ENCODE measurements at places on chromosomes 4 and X.

- no peak for DNase-seq
Observed at GRCh38 chr4:172850838-172851237, 317.8 kb upstream of the GALNT7 start.

DNA sequence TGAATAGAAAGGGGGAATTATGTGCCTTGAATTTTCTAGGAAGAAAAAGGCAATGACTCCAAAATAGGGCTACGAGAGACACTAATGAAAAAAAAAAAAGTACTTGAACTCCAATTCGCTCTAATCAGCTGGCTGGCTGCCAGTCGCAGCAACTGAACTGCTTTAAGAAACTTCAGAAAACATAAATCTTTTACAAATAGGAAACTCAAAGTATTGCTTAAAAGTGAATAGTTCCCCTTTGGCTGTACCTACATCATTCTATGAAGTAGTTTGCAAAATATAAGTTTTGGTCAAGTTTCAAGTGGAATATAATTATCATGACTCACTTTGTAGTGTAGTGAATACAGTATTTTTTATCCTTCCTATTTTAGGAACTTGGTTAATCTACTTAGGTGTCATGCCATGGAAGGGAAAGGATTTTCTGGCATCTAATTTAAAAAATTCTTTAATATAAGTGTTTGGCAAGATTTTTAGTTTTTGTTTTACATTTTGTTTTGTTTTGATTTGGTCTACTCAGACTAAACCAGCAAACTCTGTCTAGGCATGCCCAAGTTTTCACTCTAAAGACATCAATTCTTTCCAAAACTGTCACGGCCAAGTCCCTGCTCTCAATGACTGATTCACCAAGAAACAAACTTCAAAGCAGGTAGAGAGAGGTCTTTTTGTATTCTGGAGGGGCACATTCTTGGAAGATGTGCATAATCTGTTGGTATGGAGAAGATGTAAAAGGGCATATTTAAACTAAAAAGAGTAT, 382.4 kb upstream of the GALNT7 start:
- DNase-seq: no peak

GRCh38 chr4:157514711-157515110, 294.2 kb downstream of the GRIA2 start:
- no peak for DNase-seq

- peak; percentile 25 for DNase-seq
Observed at GRCh38 chr4:156983366-156983765, 11.8 kb upstream of the PDGFC start.

GRCh38 chr4:142203505-142203904, 567.1 kb downstream of the IL15 start:
- DNase-seq: no peak

DNA sequence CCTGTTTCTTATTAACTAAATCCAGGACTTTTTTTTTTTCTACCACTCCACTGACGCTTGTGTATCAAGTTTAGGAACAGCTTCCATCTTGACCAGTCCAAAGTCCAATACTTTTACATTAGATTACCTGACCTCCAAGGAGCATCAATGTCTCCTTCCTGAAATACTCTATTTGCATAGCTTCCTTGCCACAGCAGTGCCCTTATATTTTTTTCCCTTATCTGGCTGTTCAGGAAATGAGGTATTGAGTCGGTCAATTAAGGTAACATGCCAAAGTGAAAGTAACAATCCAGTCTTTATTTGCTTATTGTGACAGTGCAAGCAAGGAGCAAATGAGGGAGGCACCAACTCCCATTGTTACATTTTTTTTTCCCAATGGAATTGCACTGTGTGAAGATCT, 730.8 kb upstream of the NDST4 start:
- no peak for DNase-seq

- no peak for DNase-seq
Observed at GRCh38 chrX:21379991-21380390, 5.8 kb downstream of the CNKSR2 start.

DNA sequence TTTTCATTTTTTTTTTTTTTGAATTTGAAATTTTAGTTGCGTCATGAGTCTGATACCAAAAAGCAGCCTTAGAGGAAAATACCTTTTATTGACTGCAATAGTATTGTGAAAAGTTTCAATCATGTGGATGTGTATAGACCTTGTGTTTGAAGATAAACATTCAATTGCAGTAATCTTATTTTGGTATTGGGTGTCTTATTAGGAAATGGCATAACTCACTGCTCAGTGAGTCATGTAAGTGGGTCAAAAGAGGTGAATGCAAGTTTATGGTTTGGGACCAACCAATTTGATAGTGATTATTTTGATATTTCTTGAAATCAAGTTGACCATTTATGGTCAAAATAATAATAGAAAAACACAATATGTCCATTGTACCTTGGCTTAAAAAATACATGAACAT, 627.8 kb upstream of the SLIT2 start:
- no peak for DNase-seq

DNA sequence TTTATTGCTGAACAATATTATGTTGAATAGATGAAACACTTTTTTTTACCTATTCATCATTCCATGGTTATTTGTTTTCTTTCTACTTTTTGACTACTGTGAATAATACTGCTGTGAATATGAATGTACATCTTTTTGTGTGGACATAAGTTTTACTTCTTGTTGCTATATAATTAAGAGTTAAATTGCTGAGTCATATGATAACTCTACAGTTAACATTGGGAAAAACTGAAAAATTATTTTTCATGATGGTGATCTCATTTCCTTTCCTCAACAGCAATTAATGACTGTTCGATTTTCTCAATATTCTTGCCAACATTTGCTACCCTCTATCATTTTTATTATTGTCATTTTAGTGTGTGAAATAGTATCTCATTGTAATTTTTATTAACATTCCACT, 106.9 kb upstream of the TECRL start:
- DNase-seq: no peak

- DNase-seq: no peak
Observed at GRCh38 chrX:154059729-154060245, 37.7 kb downstream of the MECP2 start.

- DNase-seq: no peak
Observed at GRCh38 chr4:41448934-41449333, 89.0 kb upstream of the LIMCH1 start.

DNA sequence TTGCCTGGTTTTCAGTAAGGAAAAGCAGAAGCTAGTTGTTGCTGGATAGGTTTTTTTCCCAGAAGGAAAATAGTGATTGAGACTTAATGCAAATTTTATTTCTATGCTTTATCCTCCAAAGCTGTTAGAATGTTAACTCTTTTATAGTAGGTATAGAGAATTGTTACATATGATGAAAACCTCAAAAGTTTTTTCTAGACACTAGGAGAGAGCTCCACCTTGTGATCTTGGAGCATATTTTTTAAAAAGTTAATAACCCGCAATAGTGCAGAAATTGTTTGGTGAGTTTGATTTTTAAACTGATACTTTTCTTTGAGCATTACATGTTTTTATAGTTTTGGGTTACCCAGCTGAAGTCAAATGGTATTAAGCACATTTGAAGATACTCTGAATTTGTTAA, 56.5 kb downstream of the STAG2 start:
- DNase-seq: no peak

DNA sequence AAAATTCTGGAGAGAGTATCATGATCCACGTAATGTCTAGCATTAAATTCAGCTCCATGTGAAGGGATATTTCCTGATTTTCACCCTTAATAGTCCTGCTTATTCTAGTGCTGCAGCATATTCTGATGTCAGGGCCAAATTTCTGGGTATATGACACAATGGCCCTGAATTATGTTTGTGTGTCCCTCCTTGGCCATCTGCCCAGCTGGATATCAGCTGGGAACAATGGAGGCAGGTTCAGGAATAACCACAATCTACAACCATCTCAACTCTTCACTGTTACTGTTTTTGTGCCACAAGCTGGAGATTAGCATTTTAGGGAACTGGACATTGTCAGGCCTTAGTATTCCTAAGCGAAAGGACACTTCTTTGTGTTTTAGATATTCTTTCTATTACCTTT, 3.5 kb downstream of the GLRB start:
- no peak for DNase-seq

DNA sequence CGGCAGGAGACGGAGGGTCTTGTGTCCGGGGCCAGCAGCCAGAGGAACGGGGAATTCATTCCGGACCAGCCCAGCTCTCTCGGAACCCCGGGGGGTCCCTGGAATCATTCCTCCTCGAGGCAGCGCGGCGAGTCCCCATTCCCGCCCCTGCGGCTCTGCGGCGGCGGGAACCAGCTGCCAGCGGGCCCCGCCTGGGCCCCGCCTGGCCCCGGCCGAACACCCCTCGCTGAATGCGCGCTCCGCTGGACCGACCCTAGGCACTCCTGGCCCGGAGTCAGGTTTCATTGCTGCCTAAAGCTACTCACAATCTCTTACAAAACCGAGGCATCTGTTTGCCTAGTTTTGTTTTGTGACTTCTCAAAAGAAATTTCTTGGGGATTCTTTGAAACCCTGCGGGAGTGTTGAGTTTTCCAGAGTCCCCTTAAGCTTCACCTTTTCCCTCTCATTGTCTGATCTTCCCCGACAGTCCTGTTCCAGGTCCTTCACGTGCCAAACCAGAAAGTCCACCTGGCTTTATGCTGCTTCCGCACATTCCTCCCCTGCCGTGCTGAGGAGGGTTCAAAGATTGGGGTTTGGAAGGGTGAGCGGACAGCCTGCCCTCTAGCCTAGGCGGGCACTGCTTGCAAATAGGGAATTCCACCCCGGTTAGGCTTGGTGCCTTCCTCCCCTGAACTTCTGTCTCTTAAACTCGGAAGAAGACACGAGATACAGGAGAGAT, 789 bp downstream of the ARHGAP10 start:
- peak; percentile 48 for DNase-seq

DNA sequence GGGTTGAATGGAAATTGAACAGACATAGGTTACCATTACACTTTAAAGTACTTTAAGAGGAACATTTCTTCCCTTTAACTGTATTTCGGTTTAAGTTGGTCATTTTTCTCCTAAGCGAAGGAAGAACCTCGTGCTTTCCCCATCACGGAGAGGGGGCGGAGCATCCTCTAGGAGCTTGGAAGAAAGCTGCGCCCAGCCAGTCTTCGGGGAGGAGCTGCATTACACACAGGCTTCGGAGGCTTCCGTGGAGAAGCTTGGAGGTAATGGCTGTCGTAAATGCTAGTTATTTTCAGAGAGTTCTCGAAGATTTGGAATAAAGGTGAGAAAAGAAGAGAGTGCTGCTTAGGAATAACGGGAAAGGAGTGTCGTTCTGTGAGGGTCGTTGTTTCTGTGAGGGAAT, at the start of gene PWWP3B:
Gene PWWP3B, plus strand, starts transcription at position 199 of the 400 bp plus-strand sequence. CDS start 37,128 bp downstream, outside the sequence.
- DNase-seq: peak; percentile 55

DNA sequence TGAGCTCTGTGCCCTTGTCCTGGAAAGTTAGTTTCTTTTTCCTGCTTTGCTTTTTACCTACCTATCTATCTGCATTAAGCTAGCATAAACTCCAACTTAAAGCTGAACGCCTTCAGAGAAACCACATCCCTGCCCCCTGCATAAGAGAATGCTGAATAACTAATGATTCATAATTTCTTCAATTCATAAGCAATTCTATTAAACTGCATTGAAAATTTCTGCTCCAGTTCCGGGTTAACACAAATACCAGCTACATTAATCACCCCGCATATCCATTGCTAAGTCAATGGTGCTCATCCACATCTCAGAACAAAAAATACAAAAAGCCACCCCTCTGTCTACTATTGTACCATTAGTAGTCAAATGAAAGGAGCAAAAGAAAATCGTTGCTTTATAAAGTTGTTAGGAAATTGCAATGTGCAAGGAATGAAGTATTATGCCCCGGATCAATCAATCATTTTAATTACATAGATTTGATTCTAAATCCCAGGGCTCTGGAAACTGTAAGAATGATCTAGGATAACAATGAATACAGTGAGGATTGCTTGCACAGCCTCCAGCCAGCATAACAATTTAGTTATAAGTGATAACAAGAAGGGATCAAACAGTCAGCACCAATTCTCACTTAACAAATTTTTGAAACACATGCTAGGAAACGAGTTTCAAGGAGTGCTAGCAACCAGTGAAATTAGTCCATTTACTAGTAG, 106.8 kb downstream of the ELOVL6 start:
- no peak for DNase-seq

DNA sequence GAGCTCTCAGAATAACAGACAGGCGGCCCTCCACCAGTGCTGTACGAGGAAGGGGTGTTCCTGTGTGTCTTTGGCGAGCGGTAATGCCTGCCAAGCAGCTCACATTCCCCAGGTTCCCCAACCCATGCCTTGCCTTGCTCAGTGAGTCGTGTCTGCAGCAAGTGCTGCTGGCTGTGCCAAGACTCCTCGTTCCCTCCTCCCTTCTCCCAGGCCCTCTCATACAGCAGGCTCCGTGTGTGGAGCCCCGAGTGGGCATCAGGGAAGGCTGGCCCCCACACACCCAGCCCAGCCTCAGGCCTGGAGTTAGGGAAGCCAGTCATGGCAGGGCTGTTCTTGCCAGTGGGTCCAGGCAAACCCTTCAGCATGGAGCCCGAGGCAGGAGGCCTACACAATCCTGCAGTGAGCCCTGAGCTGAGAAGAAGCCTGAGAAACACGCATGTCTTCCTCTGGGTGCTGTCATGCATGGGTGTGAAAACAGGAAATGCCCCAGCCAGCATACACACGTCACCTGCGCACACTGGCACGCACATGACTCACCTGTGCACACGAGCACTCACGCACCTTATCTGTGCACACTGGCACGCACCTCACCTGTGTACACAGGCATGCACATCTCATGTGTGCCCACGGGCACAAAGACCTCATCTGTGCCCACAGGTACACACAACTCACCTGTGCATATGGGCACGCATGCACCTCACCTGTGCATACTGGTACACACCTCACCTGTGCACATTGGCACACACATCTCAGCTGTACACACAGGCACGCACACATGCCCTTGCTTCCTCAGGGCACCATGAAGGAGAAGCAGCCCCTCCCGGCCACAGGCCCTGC, 238.7 kb downstream of the DHRSX start:
- DNase-seq: no peak

DNA sequence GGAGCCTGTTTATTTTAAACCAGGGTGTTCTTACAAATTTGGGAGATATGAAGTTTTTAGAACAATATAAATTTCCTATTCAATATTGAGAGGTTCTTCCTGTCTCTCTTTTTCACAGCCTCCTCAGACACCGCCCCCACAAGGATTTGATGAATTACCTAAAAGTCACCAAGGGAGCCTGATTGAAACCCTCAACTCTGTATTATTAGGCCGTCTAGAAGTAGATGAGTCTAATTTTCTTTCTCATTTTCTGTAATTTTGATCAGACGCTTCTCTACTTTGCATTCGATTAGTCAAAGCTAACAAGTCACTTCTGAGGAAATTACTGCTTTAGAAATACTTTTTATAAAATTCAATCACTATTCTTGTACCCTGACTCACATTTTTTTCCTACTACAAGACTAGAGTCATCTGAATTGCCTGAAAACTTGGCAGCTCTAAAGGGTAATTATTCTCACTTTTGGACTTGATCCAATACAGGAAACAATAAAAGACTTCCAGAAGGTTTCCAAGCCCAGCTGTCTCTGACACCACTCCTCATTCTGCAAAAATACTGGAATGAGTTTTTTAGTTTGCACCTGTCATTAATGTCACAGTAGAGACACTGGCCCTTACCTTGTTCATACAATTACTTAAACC, 111.2 kb downstream of the ELOVL6 start:
- no peak for DNase-seq

DNA sequence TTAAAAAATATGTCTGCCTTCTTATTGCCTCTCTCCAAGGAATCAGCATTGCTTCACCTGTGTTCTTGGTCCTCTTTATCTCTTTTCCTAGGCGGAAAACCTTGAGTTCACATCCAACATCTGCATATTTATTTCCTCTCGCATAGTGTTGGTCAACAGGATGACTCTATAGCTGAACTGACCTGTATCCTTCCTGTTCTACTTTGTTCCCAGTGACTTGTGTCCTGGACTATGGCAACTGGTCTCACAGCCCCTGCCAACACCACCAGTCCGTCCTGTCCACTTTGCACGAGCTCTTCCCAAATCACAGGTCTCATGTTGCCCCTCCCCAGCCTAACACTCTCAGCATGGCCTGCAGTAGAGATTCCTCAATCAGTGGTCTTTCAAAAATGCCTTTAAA, 2.0 kb downstream of the DIPK2B start:
- no peak for DNase-seq
